ENCODE measurements at places on chromosomes 6 and 20.

- no peak for DNase-seq
These were observed 216.8 kb upstream of the DTNBP1 start for GRCh38 chr6:15879371-15880261.

GRCh38 chr6:3013486-3013885 lies 13.8 kb downstream of the NQO2 start:
- no peak for DNase-seq

DNA sequence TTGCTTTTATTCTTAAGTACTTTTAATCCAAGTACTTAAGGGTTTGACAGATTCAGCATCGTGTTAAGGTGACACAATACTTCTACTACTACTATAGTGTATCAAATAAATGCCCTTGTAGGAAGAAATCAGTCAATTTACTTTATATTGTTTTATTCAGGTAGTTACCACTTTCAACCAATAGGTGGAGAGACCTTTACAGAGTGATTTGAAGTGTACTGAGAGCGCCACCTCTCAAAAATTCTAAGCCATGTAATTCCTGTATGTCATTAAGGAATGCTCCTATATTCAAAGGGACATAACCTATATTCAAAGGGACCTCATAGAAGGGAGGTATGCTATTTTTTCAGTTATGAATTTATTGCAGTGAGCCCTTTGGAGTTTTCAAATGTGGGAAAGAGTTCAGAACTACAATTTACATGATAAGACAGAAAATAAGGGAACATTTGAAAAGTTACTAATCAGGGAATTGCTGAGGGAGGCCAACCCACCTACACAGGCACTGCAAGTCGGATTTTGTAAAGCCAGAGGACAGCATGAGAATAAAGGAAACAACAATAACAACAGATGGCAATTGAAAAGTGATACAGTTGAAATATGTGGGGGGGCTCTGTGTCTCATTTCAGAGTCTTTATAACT lies 955.6 kb downstream of the TBC1D32 start:
- DNase-seq: no peak

GRCh38 chr6:90131125-90131524 lies 165.5 kb downstream of the BACH2 start:
- no peak for DNase-seq

DNA sequence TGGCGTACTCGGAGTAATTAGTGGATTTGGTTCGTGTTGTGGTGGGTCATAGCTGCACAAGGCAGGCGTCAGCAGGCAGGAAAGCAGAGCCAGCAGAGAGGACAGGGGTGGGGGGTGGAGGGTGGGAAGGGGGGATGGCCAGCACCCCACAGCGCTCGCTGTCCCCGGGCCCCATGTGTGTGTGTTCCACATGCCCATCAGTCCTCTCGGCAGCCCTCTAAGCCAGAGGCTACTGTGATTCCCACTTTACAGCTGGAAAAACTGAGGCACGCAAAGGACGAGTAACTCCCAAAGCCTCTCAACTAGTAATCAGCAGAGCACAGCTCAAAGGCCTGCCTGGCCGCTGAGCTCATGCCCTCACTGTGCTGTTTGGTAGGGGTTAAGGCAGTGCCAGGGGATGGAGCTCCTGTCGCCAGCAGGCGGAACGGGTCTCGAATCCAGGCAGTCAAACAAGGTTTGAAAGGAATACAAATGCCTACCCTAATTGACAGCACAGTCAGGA lies 175.2 kb downstream of the ZDHHC14 start:
- no peak for DNase-seq

GRCh38 chr20:32975698-32976674 lies 28.2 kb downstream of the SUN5 start:
- DNase-seq: no peak

DNA sequence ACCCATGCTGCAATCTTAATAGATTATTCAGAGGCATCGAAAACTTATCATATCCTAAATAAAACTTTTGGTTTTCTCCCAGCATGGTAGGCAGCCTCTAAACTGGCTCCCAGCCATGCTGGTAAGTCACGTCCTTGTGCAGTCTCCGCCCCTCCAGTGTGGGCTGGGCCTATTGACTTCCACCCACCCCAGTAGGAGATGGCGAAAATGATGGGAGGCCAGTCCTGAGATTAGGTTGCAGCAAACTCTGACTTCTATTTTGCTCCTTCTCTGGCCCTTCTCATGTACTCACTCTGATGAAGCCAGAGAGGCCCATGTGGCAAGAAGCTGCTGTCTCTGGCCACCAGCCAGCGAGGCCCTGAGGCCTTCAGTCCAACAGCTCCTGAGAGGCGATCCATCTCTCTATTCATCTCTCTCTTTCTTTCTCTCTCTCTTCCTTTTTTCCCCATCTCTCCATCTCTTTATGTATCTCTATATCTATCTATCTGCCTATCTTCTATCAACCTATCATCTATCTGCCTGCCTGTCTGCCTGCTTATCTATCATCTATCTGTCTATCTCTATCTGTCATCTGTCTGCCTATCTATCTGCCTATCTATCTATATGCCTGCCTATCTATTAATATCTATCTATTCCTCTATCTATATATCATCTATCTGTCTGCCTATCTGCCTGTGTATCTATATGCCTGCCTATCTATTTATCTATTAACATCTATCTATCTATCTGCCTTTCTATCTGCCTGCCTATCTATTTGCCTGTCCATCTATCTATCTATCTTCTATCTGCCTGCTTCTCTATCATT lies 52.7 kb upstream of the STX16 start:
- DNase-seq: no peak

- DNase-seq: no peak
These were observed 29.3 kb downstream of the PDRG1 start for GRCh38 chr20:31922588-31922987.

DNA sequence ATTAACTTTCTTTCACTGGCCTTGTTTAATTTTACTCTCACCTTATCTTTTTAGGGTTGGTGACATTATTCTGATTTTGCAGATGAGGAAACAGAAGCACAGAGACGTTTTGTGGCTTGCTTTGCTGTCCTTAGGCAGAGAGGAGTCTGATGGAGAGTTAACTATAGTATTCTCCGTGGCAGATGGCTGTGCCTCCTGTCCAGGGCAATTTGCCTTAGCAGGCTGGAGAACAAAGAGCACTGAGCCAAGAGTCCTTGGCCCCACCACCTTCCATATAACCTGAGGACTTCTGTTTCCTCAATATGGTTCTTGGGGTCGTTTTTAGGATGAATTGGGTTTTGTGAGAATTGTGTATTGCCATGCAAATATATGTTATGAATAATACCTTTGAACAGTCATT lies 71.4 kb upstream of the BACH2 start:
- DNase-seq: no peak

- no peak for DNase-seq
These were observed 49.9 kb downstream of the BMP5 start for GRCh38 chr6:55825402-55826051.

DNA sequence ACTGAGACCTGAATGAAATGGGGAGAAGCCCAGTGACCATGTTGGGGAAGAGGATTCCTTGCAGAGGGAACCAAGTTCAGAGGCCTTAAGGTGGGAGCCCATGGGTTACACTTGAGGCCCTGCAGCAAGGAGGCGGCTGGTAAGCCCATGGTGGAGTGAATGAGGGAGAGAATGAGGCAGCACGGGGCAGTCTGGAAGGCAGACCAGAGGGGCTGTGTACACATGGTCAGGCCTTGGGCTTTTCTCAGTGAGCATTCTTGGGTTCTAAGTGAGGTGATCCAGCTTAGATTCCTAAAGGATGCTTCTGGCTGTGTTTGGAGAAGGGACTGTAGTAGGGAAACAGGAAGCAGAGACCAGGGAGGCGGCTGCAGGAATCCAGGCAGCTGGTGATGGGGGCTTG lies 19.0 kb downstream of the RNF114 start:
- DNase-seq: no peak

DNA sequence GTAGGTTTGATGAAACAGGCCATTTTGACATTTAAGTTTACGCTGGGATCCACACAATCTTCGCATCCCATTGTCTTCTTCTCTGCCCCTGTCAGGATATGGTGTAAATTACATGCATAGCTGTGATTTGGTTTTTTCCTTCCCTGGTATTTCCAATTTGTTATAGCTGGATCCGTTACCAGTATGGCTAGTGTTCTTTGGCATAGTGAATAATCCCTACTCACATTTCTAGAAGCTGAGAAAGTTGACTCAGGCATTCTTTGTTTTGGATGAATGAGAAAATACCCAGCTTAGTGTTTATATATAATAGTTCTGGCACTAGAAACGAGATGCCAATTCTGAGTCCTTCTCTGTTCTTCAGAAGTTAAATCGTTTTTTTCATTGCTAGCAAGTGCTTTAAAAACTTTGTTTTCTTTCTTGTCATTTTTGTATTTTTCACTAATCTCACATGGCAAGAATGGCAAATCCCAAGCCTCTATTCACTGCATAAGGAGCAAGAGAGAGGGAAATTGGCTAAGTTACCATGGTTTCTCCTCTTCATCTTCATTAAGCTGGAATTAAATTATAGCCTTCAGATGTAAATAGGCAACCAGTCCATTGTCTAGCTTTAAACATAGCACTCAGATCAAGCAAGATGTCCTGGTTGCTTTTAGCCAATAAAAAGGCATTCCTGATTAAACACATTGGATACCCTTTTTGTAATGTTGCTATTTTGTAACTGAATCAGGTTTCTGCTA lies 91.9 kb upstream of the LAMP5 start:
- no peak for DNase-seq

GRCh38 chr6:11679099-11679498 lies 99.5 kb downstream of the ADTRP start:
- no peak for DNase-seq

DNA sequence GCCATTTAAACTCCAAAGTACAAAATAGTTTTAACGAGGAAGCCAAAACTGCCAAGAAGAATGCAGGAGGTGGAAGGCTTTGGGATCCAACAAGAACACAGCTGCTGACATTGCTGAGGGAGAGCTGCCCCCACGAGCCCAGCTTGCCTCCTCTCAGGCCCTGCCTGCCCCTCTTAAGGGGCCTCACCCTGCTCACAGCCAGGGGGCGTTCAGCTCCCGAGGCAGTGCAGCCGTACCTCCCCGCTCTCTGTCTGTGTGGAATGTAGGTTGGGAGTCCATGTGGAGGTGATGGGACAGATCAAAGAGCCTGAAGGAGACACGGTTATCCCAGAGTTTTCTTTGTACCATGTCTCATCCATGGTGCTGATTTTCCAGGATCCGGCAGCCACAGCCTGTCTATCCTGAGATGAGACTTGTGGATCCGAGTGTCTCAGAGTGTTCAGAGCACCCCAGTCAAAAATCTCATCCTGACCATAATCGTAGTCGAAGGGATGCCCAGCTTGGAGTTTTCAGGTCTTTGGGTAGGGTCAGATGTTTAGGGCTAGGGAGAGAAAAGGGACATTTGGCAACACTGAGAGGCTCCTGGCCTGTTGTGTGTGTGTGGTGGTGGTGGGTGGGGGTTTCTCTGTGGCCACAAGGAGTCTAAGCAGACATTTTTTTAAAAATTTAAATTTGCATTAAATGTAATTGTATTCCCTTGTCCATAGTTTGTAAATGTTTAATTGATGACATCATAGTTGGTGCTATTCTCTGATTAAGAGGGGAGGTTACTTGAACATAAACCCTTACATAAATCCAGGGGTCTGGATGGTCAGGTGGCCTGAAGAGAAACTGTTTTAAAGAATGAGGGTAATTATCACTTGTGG lies 111.4 kb upstream of the CLDN20 start:
- DNase-seq: no peak

DNA sequence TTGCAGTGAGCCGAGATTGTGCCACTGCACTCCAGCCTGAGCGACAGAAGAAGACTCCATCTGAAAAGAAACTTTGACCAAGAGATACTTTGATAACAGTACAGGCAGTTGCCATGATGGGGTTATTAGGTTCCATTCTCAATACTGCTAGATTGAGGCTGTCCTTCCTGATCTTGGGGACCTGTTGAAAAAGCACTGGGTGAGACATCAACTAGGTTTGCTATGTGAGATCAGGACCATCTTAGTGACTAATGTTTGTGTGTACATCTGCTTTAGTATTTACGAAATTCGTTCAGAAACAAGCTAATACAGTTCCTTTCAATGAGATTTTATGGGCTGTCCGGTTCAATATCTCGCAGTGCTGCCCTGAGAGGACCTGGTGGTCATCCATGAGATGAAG lies 2.6 kb downstream of the DSE start:
- no peak for DNase-seq

GRCh38 chr20:14481863-14482262 lies 144.5 kb upstream of the FLRT3 start:
- DNase-seq: no peak

GRCh38 chr20:38680500-38681306 lies 43.6 kb upstream of the SLC32A1 start:
- no peak for DNase-seq
